Activated CD4-positive, alpha-beta memory T cell treated with anti-CD3 and anti-CD28 coated beads for 36 hours (primary cell): ENCODE measurements at places on chromosomes 12 and 14. TPM values are rescaled to one million over a fixed set of nuclear protein-coding genes. Genes with fewer than 3 reads are reported as not detected.
A peak's percentile ranks its signal among the peaks of the same experiment; 100 is the strongest.

Gene TRPV4
- total RNA-seq, result not detected

DNA sequence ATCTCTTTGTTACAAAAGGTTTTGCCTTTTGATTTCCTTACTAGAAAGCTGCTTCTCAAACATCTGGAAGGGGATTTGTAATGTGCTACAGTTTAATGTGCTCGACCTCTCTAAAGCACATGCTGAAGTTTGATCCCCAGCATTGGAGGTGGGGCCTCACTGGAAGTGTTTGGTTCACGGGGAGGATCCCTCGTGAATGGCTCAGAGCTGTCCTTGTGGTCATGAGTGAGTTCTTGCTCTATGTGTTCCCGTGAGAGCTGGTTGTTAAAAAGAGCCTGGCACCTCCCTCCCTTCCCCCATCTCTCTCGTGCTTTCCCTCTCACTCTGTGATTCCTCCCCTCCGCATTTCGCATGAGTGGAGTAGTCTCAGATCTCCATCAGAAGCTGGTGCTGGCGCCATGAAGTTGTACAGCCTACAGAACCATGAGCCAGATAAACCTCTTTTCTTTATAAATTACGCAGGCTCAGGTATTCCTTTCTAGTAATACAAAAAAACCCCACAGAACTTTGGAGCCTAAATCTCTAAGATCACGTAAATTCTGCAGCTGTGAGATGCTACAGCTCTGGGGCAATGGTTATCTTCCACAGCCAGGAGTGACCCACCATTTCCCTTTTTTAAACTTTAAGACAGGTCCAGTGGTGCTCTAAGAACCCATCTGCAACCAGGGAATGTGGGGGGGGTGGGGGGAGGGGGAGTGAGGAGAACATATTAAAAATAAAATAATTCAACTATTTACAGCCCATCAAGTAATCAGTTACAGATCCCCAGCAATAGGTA, 214.4 kb downstream of the FOXN3 start:
- no peak for DNase-seq

Gene NEUROD4
- total RNA-seq, result not detected

Gene GLIPR1L2
- total RNA-seq, result 0.24 TPM

DNA sequence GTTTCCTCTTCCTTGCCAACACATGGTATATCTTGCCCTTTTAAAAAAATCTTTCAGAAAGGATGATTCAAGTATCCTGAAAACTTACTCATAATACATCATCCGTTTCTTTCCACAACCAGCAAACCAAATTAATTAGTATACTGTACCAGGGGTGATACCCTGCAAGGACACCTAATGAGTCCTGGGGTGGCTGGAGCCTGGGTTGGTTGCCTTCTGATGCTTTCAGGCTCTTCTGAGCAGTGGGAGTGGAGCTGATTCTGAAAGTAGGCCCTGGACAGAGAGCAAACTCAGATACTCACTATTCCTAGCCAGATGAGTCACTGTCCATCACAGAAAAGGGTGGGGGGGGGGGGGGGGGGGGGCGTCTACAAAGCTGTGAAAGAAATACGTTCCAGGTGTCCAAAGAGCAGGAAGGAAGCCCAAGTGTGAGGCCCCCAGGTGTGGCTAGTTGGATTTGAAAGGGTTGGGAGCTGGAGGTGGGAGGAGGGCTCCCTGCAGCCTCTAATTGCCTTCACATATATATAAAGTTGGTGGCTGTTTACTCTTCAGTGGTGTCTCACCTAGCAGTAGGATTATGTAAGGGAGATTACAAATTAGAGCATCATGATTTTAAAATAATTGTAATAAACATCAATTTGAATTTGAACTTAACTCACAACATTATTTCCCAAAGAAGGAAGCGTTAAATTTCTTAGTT, 36.5 kb downstream of the FBXO33 start:
- DNase-seq, result peak; percentile 30

DNA sequence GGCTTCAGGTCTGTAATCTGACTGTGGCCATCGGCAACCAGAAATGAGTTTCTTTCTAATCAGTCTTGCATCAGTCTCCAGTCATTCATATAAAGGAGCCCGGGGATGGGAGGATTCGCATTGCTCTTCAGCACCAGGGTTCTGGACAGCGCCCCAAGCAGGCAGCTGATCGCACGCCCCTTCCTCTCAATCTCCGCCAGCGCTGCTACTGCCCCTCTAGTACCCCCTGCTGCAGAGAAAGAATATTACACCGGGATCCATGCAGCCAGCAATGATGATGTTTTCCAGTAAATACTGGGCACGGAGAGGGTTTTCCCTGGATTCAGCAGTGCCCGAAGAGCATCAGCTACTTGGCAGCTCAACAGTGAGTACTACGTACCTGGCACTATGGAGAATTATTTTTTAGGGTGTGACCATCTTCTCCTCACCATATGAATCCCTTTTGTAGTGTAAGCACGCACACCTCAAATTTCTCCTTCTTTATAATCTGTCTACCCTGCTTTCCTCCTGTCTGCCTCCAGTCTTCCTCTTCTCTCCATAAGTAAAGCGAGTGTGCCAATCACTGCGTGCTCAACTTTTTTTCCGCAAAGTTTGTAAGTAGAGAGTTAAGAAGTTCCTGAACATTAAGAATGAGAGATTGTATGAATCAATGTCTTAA, at the start of gene TPH2:
TPH2 (plus strand) TSS at position 118 of the 658 bp plus-strand sequence; CDS start at position 260, 142 bp downstream.
- peak; percentile 73 for DNase-seq

Gene GALNT16
- total RNA-seq, result not detected

DNA sequence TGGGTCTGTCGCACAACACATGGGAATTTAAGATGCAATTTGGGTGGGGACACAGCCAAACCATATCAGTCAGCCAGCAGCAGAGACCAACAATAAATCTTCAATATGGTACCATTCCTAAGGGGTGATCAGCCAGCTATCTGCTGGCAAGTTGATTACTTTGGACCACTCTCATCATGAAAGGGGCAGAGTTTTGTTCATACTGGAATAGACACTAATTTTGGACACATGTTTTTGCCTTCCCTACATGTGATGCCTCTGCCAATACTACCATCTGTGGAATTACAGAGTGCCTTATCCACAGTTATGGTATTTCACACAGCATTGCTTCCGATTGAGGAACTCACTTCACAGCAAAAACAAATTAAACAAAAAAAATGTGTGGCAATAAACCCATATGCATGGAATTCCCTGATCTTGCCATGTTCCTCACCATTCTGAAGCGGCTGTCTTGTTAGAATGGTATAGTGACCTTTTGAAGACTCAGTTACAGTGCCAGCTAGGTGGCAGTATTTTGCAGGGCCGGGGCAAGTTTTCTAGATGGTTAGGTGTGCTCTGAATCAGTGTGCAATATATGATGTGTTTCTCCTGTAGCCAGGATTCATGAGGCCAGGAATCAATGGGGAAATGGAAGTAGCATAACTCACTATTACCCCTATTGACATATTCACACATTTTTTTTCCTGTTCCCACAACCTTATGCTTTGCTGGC, 179.0 kb upstream of the IGF1 start:
- DNase-seq, result no peak

GRCh38 chr12:20314328-20314727, 54.0 kb upstream of the PDE3A start:
- DNase-seq, result no peak

DNA sequence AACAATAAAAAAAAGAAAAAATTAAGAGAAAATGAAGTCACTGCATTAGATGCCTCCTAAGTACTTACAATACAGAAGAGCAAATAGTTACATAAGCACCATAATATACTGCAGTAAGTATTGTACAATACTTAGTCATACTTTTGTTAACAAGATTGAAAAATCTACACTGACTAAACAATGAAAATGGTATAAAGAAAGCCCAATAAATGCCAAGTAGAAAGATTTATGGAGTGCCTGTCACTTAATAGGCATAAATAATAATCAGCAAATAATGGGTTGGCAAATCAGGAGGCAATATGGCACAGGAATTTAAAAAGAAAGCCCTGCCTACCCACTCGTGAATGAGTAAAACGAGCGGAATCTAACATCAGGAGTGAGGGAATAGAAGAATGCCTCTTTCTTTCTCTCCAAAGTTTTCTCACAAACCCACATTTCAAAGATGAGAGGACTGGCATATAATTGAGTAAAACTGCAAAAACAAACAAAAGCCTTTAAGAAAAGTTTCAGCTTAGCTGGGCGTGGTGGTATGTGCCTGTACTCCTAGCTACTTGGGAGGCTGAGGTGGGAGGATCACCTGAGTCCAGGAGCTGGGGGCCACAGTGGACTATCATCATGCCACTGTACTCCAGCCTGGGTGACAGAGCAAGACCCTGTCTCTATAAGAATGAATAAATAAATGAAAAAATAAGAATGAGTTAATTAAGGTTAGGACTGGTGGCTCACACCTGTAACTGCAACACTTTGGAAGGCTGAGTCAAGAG, 36.1 kb downstream of the CRY1 start:
- DNase-seq, result no peak

Gene NKX2-8
- total RNA-seq, result not detected

Gene ACAD10
- 22.5 TPM for total RNA-seq

Gene ACACB
- total RNA-seq, result 12.7 TPM

- no peak for DNase-seq
These were observed 46.7 kb downstream of the TESC start for GRCh38 chr12:117052386-117053049.

Gene IFNG
- 546 TPM for total RNA-seq

Gene ASB2
- total RNA-seq, result 40.6 TPM

Gene WASHC4
- 34.2 TPM for total RNA-seq

GRCh38 chr14:28407996-28408395, 358.6 kb upstream of the FOXG1 start:
- no peak for DNase-seq

GRCh38 chr14:55973911-55974630, 144.1 kb upstream of the PELI2 start:
- no peak for DNase-seq

DNA sequence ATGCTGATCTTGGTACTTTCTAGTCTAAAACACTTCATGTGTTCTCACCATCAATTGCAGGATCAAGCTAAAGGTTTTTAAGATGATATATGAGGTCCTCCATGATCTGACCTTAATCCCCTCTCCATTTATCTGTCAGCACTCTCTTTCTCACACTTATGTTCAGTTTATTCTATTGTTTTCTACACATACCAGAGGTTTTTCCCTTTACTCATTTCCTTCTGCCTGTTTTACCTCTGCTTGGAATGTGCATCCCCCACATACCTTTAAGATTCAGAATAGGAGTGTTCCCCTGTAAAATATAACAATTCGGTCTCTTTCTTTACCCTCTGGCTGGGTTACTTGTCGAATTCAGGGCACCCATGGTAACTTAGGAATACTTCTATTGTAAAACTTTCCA, 219.1 kb upstream of the PKP2 start:
- DNase-seq, result no peak

DNA sequence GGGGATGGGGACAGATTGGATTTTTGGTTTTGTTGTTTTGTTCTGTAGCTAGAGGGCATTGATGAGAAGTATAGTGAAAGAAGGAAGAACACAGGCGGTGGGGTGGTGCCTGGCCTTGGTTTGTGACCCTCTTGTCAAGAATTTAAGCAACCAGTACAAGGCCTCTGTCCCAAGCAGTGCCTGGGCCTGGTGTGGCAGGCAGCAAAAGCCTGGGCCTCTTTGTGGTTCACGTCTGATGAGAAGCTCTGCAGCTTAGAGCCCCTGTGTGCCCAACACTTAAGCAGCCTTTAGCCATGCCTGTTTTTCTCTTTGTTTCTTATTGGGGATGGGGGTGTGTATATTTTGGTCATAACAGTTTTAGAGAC, 98.0 kb downstream of the PPP2R5C start:
- no peak for DNase-seq
